ENCODE measurements at places on chromosomes 11 and 22.

- no peak for DNase-seq
Observed at GRCh38 chr11:33734441-33735270, 1.6 kb downstream of the CD59 start.

DNA sequence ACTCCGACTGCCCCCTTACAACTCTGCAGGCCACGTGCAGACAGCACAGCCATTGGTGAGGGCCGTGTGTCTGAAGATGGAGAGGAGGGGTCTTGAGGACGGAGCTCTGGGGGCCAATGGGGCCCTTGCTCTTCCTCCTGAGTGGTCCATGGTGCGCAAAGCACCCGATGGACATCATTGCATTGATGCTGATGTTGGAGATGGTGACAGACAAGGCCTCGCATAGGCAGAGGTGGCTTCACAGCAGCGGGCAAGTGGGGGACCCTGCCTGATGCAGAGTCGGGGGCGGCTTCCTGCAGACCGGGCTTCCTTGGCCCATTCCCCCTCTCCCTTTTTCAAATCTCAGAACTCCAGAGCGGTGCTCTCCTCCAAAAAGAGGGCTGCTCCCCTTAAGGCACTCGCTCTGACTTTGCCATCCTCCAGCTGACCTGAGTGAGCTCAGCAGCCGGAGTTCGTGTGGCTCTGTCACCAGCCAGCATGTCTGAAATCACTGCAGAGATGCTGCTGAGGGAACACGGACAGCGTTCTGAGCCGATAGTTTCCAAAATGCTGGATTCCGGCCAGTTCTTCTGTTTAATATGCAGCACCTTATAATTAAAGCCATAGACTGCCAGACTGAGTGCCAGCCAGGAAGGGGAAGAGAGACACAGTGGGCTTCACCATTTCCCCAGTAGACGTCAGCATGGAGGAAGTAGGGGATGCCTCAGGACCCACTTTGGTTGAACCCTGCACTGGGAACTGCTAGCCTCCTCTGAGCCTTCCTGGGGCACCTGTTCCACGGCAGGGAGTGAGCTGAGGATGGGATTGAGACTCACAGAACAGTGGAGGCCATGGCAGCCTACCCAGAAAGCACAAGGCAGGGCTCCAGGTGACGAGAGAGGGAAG is 278.2 kb downstream of the BRD1 start:
- DNase-seq: no peak

GRCh38 chr11:124068601-124069110 is 27.5 kb upstream of the OR10G7 start:
- DNase-seq: no peak

- no peak for DNase-seq
Observed at GRCh38 chr11:26580929-26581328, 8.9 kb upstream of the MUC15 start.

- DNase-seq: no peak
Observed at GRCh38 chr22:46242076-46242475, 8.0 kb downstream of the CDPF1 start.

- no peak for DNase-seq
Observed at GRCh38 chr11:17171343-17171742, 36.4 kb downstream of the PIK3C2A start.

GRCh38 chr22:49236541-49237075 is 591.1 kb downstream of the BRD1 start:
- DNase-seq: no peak

DNA sequence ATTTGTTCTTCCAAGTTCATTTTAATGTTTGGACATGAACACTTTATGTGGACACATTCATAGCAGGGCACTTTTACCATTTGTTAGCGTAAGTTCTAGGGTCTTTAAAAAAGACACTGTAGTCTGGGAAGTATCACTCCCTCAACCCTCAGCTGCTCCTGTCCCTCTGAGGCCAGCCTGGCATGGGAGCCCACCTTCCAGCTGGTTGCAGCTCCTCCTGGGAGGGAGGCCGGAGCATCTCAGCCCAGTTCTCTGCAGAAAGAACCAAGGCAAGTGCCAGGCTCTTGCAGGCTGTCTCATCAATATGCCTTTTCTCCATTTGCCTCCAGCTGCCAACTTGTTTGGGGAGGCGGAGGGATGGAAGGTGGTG is 150.6 kb downstream of the OPCML start:
- DNase-seq: no peak

DNA sequence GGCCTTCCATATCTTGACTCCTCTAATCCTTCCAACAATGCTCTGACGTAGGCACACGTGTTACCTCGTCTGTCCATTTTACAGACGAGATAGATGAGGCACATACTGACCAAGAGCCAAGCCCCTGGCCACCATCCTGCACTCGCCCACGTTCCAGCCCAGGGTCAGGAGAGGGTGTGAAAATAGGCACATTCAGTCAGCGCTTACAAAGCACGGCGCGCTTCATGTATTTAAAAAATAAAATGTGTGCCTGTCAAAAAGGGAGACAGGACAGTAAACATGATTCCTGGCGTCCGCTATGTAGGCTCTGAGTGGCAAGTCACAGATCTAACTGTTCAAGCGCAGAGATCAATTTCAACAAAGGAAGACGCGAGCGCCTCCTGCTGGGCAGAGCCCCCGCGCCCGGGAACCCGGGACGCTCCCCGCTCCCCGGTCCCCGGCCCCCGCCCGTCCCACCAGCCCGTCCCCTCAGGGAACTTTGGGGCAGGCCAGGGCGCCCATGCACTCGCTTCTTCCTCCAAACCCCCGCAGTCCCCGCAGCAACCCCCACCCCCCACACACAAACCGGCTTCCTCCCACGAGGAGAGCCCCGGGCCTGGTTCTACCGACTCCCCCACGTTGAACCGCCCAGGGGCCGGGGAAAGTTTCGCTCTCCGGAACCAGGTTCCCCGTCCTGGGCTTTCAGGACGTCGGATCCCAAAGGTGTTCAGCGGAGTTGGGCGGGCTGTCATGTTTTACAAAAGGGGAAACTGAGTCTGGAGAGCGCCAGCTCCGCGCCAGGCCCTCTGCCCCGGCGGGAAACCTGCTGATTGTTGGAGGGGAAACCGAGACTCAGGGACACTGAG is 10.4 kb upstream of the C1QTNF6 start:
- peak; percentile 96 for DNase-seq

DNA sequence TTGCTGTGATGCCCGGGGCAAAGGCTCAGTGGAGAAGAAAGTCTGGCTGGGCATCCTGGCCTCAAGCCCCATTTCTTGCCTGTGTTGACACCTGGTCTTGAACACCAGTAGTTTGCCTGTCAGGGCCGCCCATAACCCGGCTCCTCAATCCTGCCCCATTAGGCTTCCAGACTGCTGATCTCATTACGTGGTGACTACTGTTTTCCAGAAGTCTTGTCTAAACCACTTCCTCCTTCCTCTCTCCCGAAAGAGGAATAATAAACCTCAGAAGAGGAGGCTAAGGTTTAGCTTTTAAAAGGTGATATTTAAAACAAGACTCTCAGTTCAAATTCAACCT is 97.7 kb downstream of the CD44 start:
- DNase-seq: no peak

DNA sequence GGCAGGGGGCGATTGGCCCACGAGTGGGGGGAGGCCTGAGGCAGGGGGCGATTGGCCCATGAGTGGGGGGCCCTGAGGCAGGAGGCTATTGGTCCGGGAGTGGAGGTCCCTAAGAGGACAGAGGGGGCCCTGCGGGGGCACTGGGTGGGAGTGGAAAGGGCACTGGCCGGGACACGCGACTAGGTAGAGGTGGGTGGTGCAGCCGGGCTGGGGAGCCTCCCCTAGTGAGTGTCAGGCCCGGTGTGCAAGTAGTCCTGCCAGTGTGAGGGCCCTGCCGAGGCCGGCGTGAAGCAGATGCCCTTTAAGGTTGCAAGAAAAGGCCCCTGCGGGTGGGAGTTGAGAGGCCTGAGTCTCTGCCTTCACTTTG is 909 bp upstream of the BRD1 start:
- DNase-seq: no peak

DNA sequence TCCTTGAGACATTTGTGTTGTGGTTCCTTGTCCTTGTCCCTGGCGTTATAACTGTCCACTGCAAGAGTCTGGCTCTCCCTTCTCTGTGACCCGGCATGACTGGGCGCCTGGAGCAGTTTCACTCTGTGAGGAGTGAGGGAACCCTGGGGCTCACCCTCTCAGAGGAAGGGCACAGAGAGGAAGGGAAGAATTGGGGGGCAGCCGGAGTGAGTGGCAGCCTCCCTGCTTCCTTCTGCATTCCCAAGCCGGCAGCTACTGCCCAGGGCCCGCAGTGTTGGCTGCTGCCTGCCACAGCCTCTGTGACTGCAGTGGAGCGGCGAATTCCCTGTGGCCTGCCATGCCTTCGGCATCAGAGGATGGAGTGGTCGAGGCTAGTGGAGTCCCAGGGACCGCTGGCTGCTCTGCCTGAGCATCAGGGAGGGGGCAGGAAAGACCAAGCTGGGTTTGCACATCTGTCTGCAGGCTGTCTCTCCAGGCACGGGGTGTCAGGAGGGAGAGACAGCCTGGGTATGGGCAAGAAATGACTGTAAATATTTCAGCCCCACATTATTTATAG is 23.0 kb downstream of the MYBPC3 start:
- DNase-seq: no peak

DNA sequence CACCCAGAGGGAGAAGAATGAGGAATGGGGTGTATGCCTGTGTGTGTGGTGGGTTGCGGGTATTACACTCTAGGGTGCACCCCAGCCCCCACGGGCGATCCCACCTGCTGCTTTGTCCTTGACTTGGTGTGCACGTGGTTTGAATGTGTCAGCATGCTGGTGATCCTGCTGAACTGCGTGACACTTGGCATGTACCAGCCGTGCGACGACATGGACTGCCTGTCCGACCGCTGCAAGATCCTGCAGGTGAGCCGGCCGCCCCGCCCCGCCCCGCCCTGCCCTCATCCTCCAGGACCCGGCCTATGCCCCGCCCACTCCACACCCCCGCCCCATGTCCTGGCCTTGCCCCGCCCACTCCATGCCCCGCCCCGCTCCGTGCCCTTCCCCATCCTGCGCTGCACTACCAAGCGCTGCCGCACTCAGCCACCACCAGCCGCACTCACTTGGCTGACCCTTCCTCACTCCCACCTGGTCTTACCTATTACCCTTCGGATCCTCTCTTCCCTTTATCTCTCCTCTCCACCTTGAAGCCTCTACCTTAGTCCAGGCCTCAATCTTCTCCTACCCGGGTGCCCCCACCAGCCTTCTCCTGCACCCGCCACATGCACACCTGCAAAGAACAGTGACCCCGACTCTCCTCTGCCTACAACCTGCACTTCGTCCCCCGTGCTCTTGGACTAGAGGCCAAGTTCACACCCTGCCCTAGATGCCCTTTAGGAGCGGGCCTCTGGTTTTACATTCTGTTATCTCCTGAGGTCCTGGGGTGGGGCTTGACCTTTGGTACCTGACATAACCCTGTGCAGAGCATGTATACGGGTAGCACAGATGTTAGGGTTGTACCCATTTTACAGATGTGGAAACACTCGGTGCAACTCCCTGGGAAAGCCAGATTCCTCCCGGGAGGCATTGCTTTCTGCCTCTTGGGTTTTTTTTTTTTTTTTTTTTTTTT is 27.7 kb downstream of the CACNA1I start:
- peak; percentile 64 for DNase-seq

DNA sequence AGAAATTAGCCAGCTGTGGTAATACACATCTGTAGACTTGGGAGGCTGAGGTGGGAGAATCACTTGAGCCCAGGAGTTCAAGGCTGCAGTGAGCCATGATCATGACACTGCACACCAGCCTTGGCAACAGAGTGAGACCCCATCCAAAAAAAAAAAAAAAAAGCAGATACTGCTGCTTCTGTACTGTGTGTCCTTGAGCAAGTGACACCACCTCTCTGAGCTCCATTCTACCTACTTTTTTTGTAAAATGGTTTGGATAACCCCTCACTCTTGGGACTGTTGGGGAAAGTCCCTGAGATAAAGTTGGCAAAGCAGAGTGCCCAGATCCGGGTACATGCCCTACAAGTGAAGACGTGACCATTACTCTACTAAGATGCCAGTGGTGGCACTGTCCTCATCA is 2.7 kb downstream of the SEC14L3 start:
- DNase-seq: no peak

DNA sequence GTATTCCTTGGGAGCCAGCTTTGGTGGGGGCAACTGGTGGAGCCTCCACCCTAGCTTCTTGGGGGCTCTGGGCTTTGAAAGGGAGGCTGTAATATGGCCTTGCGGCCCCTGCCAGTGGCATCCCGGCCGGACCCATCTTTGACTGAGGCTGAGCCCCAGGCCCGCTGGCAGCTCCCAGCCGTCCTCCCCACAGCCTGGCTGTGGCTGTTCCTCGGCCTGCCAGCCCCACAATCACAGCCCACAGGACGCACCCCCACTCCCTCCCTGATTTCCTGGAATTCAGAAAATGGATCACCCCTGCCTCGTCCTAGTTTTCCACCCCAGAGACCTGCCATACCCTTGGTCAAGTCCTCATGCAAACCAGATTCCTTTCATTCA is 23.2 kb downstream of the SERPINH1 start:
- DNase-seq: no peak

- DNase-seq: no peak
Observed at GRCh38 chr11:35354644-35355043, 64.7 kb downstream of the SLC1A2 start.

GRCh38 chr22:25197340-25197739 is 2.3 kb upstream of the CRYBB3 start:
- no peak for DNase-seq

DNA sequence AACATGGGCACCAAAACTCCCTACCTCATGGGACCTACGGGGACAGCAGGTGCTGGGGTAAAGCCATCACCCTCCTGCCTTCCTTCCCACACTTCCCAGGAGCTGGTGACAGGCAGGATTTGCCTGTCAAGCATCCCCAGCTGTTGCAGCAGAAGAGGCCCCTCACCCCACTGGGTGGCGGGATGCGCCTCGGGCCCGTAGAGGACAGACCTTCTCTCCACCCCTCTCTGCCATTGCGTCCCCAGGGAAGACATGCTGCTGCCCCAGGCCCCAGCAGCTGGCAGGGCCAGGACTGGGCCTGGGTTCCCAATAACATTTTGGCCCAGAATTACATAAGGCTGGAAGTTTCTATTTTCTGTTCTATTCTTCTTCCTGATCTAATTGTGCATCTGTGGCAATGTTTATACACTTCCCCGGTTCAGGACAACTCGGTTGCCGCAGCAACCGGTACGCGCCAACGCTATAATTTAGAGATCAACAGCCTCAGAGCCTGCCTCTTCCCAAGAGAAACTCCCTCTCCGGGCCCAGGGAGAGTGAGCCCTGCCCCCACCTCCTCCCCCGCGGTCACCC is 25.4 kb downstream of the KCNJ4 start:
- DNase-seq: no peak

DNA sequence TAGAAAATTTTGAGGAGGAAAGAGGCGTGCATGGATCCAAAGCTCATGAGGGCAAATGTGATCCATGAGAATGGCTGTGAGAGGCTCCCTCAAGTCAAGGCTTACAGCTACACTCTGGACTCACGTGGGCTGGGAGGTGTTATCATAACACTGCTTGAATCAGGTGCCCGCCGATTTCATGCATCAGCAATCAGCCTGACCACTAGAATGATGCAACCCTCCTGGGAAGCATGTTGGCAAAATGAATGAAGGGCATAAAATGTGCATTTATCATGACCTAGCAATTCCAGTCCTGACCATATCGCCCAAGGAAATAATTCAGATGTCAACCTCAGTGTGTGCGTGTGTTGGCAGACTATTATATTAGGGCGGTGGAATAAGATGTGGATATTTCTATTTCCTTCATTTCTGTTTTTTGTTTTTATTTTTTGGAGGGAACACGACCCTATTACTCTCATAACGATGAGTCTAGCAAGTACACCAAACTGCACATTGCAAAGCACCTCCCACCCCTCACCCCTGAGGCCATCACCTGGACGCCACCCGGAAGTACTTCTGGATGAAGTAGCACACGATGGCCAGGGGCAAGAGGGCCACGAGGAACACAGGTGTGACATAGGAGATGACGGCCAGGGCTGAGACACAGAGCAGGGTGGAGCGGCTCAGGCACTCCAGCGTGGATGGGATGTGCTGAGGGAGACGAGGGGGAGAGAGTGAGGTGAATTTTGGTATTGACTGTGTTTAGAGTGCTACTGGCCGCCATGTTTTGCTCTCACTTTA is 15.7 kb upstream of the KCNJ11 start:
- DNase-seq: no peak

Measured in stimulated activated CD4-positive, alpha-beta T cell treated with anti-CD3 and anti-CD28 coated beads, Interleukin-1b, Interleukin-23, amount 100 ng/mL, for 1 hour (primary cell).